Upper lobe of left lung (tissue), 6 donors: ENCODE measurements at places on chromosomes 4 and X. TPM values are rescaled to one million over a fixed set of nuclear protein-coding genes. Genes with fewer than 3 reads are reported as not detected.

Gene UGT2B15
- 0.34 TPM for total RNA-seq

DNA sequence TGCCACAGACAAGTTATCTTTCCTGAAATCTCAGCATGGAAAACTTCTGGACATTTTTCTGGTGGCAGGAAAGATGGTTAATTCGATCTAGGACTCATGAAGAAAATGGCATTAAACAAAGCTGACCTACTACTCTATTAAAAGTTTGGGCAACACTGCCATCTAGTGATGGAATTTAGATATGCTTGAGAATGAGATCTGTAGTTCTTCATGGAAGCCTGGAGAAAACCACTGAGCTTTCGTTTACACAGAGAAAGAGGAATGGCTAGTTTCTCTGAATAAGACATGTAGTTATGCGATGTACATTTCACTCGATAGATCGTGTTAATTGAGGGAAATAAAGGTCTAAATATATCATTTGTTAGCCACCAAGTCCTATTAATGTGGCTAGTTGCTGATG is 51.7 kb upstream of the CHRDL1 start:
- no peaks in the 10 kb centered on the region for H3K4me1 ChIP-seq
- H3K4me3 ChIP-seq, result no peak overlapping the region
- no peak for DNase-seq
- H3K36me3 ChIP-seq, result no peaks in the 10 kb centered on the region
- no peaks in the 10 kb centered on the region for H3K27me3 ChIP-seq

GRCh38 chr4:145260091-145260490 is 79.7 kb upstream of the OTUD4 start:
- no peak overlapping the region for H3K27ac ChIP-seq
- no peak overlapping the region for H3K4me3 ChIP-seq
- H3K27me3 ChIP-seq, result no peaks in the 10 kb centered on the region
- H3K4me1 ChIP-seq, result no peaks in the 10 kb centered on the region

Gene MAGEA8
- not detected for total RNA-seq

DNA sequence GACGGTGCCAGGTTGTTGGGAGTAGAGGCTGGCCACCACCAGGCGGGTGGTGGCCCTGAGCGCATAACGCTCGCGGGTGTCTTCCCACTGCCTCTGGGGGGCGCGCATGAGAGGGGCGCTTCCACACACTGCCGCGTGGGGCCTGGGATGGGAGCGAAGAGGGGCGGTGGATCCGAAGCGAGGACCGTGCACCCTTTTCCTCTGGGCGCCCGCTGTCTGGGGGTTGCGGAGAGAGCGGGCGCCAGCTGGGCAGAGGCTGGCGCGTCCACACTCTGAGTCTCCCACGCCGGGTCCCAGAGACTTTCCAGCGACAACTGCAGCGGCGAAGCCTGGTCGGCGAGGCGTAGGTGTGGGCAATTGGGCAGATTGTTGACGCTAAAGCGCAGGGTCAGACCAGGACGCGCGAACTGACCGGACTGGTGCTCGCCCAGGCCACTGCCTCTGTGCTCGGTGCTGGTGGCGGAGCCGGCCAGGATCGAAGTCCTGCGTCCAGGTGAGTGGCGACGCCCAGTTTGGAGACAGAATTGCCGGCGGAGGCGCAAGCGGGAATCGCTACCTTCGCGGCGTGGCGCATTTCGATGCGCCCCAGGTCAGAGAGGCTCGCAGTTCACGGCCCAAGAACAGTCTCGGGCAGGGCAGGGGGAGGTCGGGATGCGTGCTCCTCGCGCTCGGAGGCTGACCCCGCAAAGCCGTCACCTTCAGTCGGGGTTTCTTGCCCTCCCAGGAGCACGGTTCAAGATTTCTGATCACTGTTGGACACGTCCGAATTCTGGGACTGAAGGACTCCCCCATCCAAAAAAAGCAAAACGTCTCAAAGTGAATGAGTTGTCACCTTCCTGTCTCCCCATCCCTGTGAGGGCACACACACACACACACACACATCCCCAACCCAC is 2.6 kb upstream of the HMX1 start:
- H3K4me1 ChIP-seq, result peaks cover 23% of the 10 kb centered on the region
- H3K4me3 ChIP-seq, result no peak overlapping the region
- peaks cover 5% of the 10 kb centered on the region for H3K27me3 ChIP-seq
- DNase-seq, result no peak
- H3K27ac ChIP-seq, result no peak overlapping the region

Gene MTTP
- 0.79 TPM for total RNA-seq

Gene TNIP3
- 4.2 TPM for total RNA-seq

- no peaks in the 10 kb centered on the region for H3K36me3 ChIP-seq
- no peaks in the 10 kb centered on the region for H3K27me3 ChIP-seq
- no peak overlapping the region for H3K4me3 ChIP-seq
- no peak for DNase-seq
- no peak overlapping the region for H3K27ac ChIP-seq
Measured at GRCh38 chr4:143402776-143403552, 66.3 kb downstream of the GAB1 start.

Gene IL2
- total RNA-seq, result 1.8 TPM

Gene ATP1B4
- not detected for total RNA-seq

Gene DGKK
- 0.13 TPM for total RNA-seq

DNA sequence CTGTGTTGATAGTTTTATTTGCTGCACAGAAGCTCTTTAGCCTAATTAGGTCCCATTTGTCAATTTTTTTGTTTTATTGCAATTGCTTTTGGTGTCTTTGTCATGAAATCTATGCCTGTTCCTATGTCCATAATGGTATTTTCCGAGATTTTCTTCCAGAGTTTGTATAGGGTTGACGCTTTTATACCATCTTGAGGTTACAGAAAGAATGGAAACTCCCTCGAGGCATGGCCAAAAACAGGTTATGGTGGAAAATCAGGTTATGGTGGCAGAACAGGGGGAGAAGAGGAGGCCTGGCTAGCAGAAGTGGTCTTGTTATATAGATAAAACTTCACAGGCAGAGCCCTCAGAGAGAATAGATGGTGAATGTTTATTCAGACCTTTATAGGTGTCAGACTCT is 21.6 kb downstream of the OPHN1 start:
- no peaks in the 10 kb centered on the region for H3K27me3 ChIP-seq
- H3K4me3 ChIP-seq, result no peak overlapping the region
- H3K4me1 ChIP-seq, result no peaks in the 10 kb centered on the region
- no peak for DNase-seq
- no peak overlapping the region for H3K27ac ChIP-seq

DNA sequence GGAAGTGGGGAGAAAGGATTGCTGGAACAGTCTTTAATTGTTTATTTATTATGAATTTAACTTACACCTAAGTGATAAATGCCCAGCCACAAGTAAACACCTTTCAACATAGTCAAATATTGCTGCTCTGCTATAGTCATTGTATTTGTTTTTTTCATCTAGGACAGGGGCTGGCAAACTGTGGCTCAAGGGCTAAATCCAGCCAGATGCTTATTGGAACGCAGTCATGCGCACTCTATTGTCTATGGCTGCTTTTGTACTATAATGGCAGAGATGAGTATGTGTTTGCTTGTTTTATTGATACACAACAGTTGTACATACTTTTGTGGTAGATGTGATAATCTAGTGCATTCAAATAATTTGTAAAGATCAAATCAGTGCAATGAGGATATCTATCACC is 95.3 kb downstream of the ZAR1 start:
- no peak for DNase-seq
- H3K27me3 ChIP-seq, result no peaks in the 10 kb centered on the region
- H3K4me3 ChIP-seq, result no peak overlapping the region
- H3K4me1 ChIP-seq, result peaks cover 8% of the 10 kb centered on the region
- H3K36me3 ChIP-seq, result peaks cover 6% of the 10 kb centered on the region

Gene PDGFRA
- 75.1 TPM for total RNA-seq
